ENCODE measurements at places on chromosomes 3 and 15. TPM values are rescaled to one million over a fixed set of nuclear protein-coding genes. Genes with fewer than 3 reads are reported as not detected.

DNA sequence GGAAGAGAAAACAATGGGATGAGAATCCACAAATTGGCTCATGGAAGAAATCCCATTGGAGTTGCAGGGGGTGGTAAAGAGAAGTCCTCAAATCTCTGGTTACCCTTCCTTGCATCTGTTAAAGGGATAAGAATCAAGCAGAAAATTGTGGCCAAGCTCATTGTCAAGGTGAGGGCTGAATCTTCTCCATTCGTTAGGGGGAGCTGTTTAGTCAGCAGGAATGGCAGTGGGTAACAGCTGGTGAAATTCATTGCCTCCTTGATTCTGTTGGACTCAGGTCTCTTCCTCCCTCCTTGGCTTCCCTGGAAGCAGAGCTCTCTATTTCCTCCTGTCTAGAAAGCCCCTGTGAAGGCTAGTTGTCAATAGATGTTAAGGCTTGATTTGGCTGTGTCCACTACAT, 343.1 kb upstream of the SEMA6D start:
- DNase-seq, result no peak

GRCh38 chr3:46036191-46036590, 8.9 kb upstream of the XCR1 start:
- no peak for DNase-seq

DNA sequence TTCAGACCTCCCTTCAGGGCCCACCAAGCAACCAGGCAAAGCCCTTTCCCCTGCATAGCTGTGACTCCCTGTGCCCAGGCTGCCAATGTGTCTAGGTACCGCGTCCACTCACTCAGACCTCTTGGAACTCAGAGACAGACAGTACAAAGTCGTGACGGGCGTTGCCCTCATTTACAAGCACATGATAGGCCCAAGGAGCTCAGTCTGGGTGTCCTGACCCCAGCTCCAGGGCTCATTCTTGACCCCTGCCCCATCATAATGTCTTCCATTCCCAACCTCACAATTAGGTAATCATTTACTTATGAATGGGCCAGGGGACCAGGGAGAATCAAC, 56.0 kb downstream of the KLF13 start:
- DNase-seq, result no peak

DNA sequence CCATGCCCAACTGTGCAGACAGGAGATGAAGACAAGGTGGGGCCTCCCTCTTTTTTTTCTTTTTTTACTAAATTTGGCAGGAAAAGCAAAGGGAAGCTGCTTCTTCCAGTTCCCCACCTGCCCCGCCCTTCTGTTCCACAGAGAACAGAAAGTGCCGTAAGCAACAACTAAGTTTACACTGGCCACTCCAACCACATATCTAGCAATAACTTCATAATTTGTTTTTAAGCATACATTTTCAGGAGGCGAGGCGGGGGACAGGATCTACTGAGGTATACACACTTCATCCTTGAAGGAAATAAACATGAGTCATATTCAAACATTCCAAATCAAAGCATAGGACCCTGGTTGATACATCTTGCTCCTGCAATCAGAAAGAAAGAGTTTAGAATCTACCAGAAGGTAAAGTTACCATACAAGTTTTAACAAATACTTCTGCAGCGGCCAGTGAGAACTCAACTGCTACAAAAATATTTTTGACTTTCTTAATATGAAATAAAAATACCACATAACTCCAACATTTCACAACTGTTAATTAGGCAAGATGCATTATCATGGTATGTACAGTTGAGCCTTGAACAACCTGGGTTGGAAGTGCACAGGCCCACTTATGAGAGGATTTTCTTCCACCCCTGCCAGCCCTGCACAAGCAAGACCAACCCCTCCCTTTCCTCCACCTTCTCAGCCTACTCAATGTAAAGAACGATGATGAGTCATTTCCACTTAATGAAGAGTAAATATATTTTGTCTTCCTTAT, 50.7 kb downstream of the FOXP1 start:
- DNase-seq, result no peak

CEMIP gene
- 17.3 TPM for total RNA-seq

UCN2 gene
- total RNA-seq, result not detected

Data from upper lobe of right lung (tissue), 1 donor.